ENCODE measurements at places on chromosomes 1 and 21. TPM values are rescaled to one million over a fixed set of nuclear protein-coding genes. Genes with fewer than 3 reads are reported as not detected.

KCNK2 gene
- 2.1 TPM for polyA plus RNA-seq

DNA sequence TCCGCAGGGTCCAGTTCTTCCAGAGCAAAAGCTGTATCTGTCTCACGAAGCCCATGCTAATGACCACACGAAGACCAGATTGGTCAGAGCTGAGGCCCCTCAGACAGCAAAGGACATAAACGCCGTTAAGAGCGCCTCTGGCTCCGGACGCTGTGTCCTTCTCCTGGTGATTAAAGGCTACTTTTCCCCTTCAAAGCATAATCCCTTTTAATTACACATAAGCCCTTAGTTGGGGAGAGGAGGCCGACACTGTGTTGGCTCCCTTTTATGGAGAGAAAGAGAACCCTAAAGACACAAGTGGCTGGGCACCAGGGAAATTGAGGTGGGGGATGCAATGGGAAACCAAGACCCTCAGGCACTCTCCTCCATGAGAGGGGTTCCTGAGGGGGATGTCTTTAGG, at the start of gene ABCA4:
Gene ABCA4, minus strand, starts transcription at position 158 of the 400 bp plus-strand sequence. Its CDS starts 103 bp downstream, at position 55.
- DNase-seq, result no peak

DNA sequence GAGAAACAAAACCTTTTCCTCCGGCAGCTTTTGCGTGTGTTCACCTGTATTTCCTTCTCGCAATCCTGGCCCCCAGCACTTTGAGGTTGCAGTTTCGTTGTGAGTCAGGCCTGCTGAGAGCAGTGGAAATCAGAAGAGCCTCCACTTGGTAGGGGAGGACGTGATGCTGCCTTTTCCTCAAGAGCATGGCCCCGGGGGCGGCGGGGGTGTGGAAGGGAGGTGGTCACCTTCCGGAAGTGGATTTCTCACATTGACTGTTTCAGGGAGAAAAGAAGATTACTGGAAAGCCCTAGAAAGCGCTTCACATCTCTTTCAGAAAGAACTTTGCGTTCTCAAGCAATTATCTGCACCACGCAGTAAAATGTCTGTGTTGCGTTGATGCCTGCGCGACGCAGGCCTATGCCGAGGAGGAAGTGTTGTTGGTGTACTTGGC, 12.2 kb upstream of the IL10 start:
- no peak for DNase-seq

TNNI3K gene
- polyA plus RNA-seq, result 0.68 TPM

DNA sequence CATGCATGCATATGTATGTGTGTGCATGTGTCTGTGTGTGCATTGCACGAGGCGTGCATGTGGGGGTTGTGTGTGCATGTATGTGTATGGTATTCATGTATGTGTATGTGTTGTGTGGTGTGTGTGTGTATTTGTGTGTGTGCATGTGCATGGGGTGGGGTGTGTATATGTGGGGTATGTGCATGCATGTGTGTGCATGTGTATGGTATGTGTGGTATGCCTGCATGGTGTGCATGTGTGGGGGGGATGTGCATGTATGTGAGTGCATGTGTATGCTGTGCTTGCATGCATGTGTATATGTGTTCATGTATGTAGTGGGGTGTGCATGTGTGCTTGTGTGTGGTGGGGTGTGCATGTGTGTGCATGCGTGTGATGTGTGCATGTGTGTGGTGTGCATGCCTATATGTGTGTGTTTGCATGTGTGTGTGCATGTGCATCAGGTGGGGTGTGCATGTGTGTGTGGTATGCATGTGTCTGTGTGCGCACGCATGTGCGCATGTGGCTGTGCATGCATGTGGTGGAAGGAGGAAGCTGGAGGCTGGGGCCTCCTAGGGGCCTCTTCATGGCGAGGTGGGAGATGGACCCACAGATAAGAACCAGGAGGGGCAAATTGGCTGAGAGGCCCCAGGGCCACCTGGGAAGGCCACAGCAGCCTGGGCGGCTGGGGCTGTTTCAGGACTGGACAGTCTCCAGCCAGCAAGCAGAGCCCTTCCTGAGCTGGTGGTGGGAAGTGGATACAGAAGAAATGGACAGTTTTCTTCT, 35.9 kb upstream of the ARF1 start:
- no peak for DNase-seq

SHISAL2A gene
- 1.2 TPM for polyA plus RNA-seq

GRCh38 chr1:185593271-185593670, 140.9 kb upstream of the HMCN1 start:
- no peak for DNase-seq

DNA sequence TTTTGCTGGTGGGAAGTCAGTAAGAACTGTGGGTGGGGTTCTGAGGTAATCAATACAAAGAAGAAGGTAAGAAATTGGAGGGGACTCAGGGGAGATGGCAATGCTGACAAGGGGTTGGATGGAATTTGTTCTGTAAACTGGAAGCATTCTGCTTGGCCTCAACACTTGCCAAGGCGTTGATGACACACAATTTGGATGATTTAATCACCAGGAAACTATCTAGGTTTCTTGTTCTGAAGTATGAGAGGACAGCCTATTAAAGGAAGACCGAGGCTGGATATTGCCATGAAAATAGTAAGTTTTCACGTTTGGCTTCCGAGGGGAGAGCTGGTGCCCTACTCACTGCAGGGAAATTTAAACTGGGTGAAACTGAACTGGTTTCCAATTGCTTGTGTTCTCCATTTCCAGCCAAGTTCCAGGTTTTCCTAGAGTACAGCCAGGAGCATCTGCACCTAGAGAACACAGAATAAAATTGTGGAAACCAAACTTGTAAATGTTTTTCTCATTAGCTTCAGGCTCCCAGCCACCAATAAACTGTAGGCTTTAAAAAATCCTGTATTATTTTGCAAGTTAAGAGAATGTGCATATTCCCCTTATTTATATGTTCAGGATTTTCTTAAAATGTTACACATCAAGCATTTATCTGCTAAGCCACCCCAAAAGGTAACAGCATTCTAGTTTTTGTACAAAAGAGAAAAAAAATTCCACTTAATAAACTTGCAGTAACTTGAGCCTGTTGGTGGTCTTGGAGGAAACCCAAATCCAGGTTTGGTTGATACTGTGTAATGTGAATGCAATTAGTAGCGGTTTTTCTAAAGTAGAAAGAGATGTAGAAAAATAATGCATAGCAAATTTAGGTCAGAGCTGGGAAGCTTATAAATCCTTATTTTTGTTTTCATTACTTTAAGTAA, 53.8 kb downstream of the ROR1 start:
- DNase-seq, result no peak

F13B gene
- polyA plus RNA-seq, result 1.2 TPM

GRCh38 chr21:15732290-15732995, 2.7 kb downstream of the USP25 start:
- DNase-seq, result no peak

DNA sequence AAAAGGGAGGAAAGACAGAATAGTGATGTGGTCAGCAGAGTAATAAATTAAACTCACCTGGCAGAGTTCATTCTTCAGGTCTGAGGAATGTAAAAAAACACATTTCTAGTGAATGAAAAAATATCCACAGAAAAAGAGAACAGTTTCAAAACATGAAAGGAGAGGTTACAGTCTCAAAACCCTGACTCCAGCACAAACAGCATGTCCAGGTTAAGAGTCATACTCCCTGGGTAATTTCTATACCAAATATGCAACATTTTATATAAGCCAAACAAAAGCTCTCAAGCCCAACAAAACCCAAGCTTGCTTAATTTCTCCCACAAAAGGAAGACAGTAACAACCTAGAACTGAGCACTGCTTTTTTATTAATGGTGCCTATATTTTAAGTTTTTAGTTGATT, 173.0 kb downstream of the NTMT2 start:
- DNase-seq, result no peak

Measured in left renal cortex interstitium (tissue), 4 donors.